ENCODE measurements at places on chromosomes 5 and 9.

DNA sequence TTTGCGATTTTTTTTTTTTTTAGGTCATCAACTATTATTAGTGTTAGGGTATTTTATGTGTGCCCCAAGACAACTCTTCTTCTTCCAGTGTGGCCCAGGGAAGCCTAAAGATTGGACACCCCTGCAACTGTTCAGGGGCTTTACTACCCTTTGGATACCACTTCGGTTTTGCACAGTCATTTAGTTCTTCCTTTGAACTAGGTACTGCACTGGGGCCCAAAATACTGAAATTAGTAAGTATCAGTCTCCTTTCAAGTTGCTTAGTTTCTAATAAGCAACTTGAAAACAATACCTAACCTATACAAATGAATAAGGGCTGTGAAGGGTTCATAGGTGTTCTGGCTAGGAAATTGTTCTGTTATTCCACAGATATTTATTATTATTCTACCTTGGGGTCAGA lies 45.3 kb downstream of the CWC27 start:
- no peak for DNase-seq

- no peak for DNase-seq
These were observed at the start of gene PPP1R26 for GRCh38 chr9:135479469-135480052. PPP1R26 (plus strand) TSS chr9:135479782; CDS start chr9:135484511, 4,729 bp downstream.

- no peak for DNase-seq
These were observed 46.3 kb upstream of the MSX2 start for GRCh38 chr5:174678107-174678506.

DNA sequence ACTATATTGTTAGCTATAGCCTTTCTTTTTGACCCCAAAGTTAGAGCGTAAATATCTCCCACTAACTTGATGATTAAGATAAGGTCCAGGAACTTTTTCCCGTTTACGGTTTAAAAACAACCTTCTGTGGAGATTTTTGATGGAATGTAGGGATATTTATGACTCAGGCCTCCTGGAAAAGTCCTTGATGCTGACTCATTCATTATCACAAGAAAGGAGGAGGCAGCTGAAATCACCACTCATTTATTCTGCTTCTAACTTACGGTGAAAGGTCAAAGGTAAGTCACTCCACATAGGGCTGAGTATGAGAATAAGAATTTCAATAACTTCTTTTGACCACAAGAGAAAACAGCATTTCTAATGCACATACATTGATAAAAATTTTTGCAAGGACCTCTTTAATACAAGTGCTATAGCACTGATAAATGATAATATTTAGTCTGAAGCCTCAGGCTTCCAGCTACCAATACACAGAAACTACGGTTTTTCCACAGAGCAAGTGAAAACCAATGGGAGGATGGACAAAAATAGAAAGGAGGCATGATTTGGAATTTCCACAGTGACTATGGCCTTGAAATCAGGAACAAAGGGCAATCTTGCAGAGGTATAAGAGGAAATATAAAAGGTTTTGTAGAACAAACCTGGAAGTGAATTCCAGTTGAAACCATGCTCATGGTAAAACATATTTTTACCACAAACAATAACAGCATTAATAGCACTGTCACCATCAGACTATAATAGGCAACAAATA lies 146.5 kb downstream of the PPP2R2B start:
- no peak for DNase-seq

DNA sequence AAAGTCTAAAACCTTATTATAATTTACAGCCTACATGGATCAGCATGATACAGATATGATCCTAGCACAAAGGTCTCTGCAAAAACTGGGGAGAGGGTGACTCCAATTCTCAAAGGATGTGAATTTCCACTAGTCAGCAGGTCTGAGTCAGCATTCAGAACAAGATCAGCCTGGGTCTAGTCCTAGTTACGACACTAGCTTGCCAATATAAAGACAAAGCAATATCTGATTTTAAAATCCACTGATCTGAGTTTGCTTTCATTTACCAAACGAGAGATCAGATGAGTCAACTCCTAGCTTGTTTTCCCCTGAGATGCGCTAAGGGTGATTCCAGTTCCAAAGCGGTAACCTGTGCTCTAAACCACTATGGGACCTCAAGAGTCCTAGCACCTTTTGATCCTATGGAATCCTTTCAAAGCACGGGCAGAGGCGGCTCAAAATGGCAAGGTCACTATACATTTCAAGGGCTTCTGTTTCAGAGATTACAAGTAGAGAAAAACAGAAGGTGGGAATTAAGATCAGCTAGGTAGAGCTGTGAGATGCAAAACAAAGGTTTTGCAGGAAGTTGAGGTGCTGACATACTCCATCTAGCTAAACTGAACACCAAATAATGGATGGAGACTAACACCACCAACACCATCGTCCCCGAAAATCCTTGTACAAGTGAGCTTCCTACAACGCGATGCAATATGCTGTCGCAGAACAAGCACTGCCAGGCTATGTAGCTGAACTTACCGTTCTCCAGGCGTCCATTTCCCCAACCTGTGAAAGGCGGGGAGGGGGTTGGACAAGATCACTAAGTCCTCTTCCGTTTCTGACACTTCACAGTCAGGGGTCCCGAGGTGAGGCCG lies 906 bp downstream of the SLC25A51 start:
- DNase-seq: no peak

DNA sequence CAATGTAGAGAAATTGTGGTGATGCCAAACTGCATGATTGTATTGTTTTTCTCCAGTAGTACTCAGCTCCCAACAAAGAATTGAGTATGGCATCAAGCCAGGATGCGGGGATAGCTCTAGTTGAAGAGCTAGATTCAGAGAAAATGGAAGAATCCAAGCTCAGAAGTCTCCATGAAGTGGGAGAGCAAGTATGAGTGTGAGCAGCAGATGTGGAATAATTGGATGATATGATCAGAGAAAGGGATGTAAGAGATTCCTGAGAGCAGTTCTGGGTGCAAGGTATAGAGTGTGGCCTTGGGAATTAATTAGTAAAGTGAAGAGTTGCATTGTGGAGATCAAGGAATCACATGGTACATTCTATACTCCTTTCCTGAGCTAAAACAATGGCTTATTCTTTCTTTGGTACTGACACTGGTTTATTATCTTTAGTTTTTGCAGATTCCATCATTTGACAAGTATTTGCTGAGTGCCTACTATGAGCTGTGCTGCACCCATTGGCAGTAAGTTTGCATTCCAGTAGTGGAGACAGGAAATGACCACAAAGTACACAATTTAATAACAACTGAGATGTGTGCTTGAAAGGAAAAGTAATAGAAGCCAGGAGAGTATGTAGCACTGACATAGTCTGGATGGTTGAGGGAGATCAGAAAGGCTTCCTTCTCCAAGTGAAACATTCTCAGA lies 177.1 kb downstream of the CPLANE1 start:
- DNase-seq: no peak

GRCh38 chr9:117763314-117763713 lies 59.1 kb downstream of the TLR4 start:
- no peak for DNase-seq

- DNase-seq: no peak
These were observed 137.5 kb downstream of the BAAT start for GRCh38 chr9:101247297-101247696.

- DNase-seq: no peak
These were observed 2.4 kb upstream of the TERT start for GRCh38 chr5:1297243-1297642.

GRCh38 chr5:76608833-76609232 lies 14.4 kb downstream of the F2RL2 start:
- DNase-seq: no peak

- no peak for DNase-seq
These were observed 269.1 kb downstream of the FANCC start for GRCh38 chr9:95048225-95049087.

GRCh38 chr9:12921621-12922020 lies 146.8 kb downstream of the LURAP1L start:
- no peak for DNase-seq

Measured in renal pelvis (tissue), 12 donors.